ENCODE measurements at places on chromosomes 2 and 18. TPM values are rescaled to one million over a fixed set of nuclear protein-coding genes. Genes with fewer than 3 reads are reported as not detected.

GRCh38 chr2:22944143-22944542 is 440.8 kb upstream of the KLHL29 start:
- no peaks in the 10 kb centered on the region for H3K36me3 ChIP-seq
- H3K4me1 ChIP-seq = no peaks in the 10 kb centered on the region
- DNase-seq = peak; percentile 3
- no peak overlapping the region for H3K27ac ChIP-seq
- no peaks in the 10 kb centered on the region for H3K27me3 ChIP-seq

GRCh38 chr2:37489041-37489456 is 144.6 kb downstream of the QPCT start:
- H3K27me3 ChIP-seq = no peaks in the 10 kb centered on the region
- H3K4me3 ChIP-seq = no peak overlapping the region
- no peak overlapping the region for H3K27ac ChIP-seq
- DNase-seq = no peak
- no peaks in the 10 kb centered on the region for H3K4me1 ChIP-seq
- H3K36me3 ChIP-seq = no peaks in the 10 kb centered on the region

DNA sequence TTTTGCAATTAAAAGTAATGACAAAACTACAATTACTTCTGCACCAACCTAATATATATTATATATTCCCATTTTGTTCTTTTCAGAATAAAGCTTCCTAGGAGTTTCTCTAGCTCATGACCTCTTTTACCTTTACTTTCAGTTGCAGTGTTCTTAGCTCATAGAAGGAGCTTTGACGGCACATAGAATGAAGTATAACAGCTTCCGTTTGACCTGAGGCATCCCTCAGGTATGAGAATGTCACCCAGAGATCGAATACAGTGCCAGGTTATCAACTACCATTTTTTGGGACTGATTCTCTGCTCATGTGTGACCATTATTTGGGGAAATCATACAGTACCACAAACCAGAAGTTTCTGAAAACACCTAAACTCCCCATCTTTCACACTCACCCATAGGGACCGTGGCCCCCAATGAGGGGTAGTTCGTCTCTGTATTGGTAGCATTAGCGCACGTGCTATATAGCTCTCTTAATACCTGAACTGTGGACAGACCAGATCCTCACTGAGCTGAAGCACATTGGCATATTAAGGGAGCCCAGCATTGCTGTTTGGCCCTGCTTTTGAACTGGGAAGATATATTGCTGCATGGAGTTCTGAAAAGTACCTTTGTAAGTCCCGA is 123.0 kb downstream of the SPTBN1 start:
- H3K4me1 ChIP-seq = peaks cover 91% of the 10 kb centered on the region
- peak overlapping the region; percentile 77 for H3K27ac ChIP-seq
- DNase-seq = no peak
- peaks cover 8% of the 10 kb centered on the region for H3K36me3 ChIP-seq
- no peak overlapping the region for H3K4me3 ChIP-seq

DNA sequence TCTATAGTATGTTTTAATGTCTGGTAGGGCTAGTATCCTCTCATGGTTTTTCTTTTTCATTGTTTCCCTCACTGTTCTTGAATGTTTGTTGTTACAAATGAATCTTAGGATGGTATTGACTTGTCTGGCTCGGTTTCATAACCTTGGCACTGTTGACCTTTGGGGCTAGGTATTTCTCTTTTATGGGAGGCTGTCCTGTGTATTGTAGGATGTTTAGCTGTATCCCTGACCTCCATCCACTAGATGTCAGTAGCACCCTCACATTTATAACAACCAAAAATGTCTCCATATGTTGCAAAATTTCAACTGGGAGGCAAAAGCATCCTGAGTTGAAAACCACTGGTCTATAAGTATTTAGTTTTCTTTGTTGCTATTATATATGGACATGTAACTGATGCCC is 7.0 kb upstream of the AOX1 start:
- H3K4me3 ChIP-seq = no peak overlapping the region
- H3K27ac ChIP-seq = no peak overlapping the region
- H3K27me3 ChIP-seq = no peaks in the 10 kb centered on the region

The CFAP65 gene
- total RNA-seq = not detected

The MARCO gene
- not detected for total RNA-seq

DNA sequence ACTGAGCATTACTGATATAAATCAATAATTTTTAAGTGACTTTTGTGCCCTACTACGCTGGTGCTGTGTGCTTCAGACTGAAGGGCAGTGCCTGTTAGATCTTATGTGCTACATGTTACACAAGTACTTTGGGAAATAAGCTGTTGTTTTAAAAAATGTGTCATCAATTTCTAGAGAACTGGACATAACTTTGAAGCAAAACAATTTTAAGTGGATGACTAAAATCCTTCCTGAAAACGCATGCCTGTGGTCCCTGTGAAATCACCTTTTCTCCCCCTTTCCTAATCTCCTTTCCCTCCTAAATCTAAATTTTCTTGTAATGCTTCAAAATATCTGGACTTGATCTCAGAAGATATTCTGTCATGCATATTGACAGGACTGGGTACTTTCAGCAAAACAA is 7.1 kb upstream of the IL1RL1 start:
- H3K36me3 ChIP-seq = no peaks in the 10 kb centered on the region
- H3K4me1 ChIP-seq = peaks cover 3% of the 10 kb centered on the region
- no peak overlapping the region for H3K27ac ChIP-seq
- no peak overlapping the region for H3K4me3 ChIP-seq

GRCh38 chr2:226655871-226656270 is 143.7 kb downstream of the IRS1 start:
- no peaks in the 10 kb centered on the region for H3K36me3 ChIP-seq
- H3K27ac ChIP-seq = no peak overlapping the region
- peaks cover 3% of the 10 kb centered on the region for H3K27me3 ChIP-seq
- no peak overlapping the region for H3K4me3 ChIP-seq

- no peak overlapping the region for H3K27ac ChIP-seq
- no peaks in the 10 kb centered on the region for H3K36me3 ChIP-seq
- H3K4me3 ChIP-seq = no peak overlapping the region
- no peaks in the 10 kb centered on the region for H3K4me1 ChIP-seq
Observed at GRCh38 chr2:147364597-147364996, 480.2 kb upstream of the ACVR2A start.

GRCh38 chr18:31099450-31100230 is 2.6 kb downstream of the DSC2 start:
- no peak for DNase-seq
- no peaks in the 10 kb centered on the region for H3K27me3 ChIP-seq
- H3K4me1 ChIP-seq = no peaks in the 10 kb centered on the region
- H3K36me3 ChIP-seq = no peaks in the 10 kb centered on the region
- H3K27ac ChIP-seq = no peak overlapping the region

The GALNT3 gene
- total RNA-seq = 15.9 TPM

GRCh38 chr2:104321796-104322349 is 532.0 kb upstream of the POU3F3 start:
- H3K27me3 ChIP-seq = no peaks in the 10 kb centered on the region
- H3K4me1 ChIP-seq = no peaks in the 10 kb centered on the region
- H3K4me3 ChIP-seq = no peak overlapping the region
- no peak for DNase-seq

GRCh38 chr2:213491376-213491775 is 207.1 kb downstream of the SPAG16 start:
- no peak overlapping the region for H3K4me3 ChIP-seq
- no peak overlapping the region for H3K27ac ChIP-seq
- H3K27me3 ChIP-seq = no peaks in the 10 kb centered on the region

The RRM2 gene
- 1.3 TPM for total RNA-seq

GRCh38 chr2:14723684-14724083 is 91.2 kb downstream of the LRATD1 start:
- H3K27me3 ChIP-seq = no peaks in the 10 kb centered on the region
- no peaks in the 10 kb centered on the region for H3K36me3 ChIP-seq
- DNase-seq = no peak
- no peak overlapping the region for H3K27ac ChIP-seq
- no peaks in the 10 kb centered on the region for H3K4me1 ChIP-seq

The MYL12A gene
- total RNA-seq = 281 TPM

DNA sequence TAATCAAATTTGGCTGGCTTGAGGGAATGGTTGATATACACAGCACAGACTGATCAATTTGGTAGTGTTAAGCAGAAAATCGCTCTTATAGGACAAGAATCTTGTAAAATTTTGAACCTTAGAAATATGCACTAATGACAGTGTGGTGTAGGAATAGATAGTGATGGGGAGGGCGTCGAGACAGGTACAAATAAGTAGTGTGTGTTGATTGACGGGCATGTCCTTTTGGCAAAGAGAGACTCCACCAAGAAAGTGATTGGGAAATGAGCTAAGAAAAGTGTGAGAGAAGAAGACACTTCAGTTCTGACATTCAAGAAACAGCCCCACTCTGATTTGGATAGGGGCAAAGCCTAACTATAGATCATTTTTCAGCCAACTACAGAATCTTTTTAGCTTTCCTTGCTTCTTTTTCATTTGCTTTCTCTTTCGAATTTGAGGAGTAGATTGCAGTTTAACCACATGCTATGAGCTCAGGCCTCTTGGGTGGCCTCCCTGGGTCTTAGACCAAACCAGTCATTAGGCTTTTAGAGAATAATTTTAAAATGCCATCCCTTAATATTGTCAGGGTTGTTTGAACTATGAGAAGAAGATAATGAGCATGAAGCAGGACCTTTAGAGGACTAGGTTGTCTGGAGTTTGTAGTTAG is 127.1 kb downstream of the CERS6 start:
- no peak overlapping the region for H3K4me3 ChIP-seq
- no peaks in the 10 kb centered on the region for H3K27me3 ChIP-seq
- no peak overlapping the region for H3K27ac ChIP-seq
- peaks cover 3% of the 10 kb centered on the region for H3K36me3 ChIP-seq
- peaks cover 12% of the 10 kb centered on the region for H3K4me1 ChIP-seq

DNA sequence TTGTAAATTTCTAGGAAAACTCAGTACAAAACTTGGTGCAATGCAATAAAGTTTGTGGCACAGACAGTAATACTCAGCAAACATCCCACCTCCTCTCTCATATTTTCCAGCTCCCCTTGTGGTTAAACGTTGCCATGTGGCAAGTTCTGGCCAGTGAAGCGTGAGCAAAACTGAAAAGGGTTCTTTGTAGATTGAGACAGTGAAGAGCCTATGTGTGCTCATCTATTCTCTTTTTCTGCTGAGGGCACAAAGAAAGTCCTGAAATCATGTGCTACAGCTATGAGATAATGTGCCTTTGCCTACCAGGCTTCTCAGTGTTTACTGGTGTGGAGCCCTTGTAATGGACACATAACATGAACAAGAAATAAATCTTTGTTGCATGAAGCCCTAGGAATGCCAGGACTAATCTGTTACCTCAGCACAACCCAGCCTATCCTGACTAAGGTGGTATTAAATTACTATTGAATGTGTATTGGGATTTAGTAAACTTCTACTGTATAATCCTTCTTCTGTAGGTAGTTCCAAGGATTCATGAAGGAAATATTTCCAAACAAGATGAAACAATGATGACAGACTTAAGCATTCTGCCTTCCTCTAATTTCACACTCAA is 13.0 kb upstream of the TYMS start:
- H3K4me1 ChIP-seq = no peaks in the 10 kb centered on the region
- H3K36me3 ChIP-seq = no peaks in the 10 kb centered on the region
- no peaks in the 10 kb centered on the region for H3K27me3 ChIP-seq
- no peak overlapping the region for H3K4me3 ChIP-seq
- no peak for DNase-seq

The UPP2 gene
- not detected for total RNA-seq

DNA sequence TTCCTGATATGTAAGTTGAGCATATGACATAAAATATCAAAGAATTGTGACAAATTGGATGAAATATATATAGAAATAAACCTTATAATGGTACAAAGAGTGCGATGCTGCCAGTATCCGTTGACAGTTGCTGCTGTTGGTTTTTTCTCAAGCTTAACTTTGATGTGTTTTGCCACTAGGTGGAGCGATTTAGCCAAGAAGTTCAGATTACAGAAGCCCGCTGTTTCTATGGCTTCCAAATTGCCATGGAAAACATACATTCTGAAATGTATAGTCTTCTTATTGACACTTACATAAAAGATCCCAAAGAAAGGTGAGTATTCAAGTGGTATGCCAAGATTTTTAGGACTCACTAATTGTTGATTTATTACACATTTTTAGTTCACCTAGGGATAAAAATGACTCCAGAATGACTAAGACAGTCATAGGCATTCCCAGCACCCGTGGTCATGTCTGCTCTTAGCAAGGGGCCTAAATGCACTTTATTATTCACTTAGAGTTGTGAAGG is 2.1 kb downstream of the RRM2 start:
- peaks cover 16% of the 10 kb centered on the region for H3K27me3 ChIP-seq
- peak; percentile 81 for DNase-seq
- no peak overlapping the region for H3K4me3 ChIP-seq
- no peak overlapping the region for H3K27ac ChIP-seq

DNA sequence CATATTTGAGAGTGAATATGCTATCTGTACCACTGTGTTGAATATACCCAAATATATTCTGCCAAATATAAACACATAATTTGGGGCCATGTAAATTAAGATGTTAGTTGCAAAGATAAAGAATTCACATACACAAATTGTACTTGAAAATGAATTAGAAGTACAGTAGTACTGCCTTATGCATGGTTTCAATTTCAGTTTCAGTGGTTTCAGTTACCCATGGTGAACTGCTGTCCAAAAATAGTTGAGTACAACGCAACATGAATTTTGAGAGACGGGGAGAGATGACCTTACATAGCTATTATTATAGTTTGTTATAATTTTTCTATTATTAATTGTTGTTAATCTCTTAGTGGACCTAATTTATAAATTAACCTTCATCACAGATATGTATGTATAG is 1313.0 kb upstream of the FAM98A start:
- DNase-seq = no peak
- no peaks in the 10 kb centered on the region for H3K4me1 ChIP-seq
- no peak overlapping the region for H3K4me3 ChIP-seq
- no peaks in the 10 kb centered on the region for H3K36me3 ChIP-seq
- no peaks in the 10 kb centered on the region for H3K27me3 ChIP-seq

GRCh38 chr2:22253171-22253570 is 1129.4 kb downstream of the TDRD15 start:
- H3K4me1 ChIP-seq = no peaks in the 10 kb centered on the region
- no peaks in the 10 kb centered on the region for H3K27me3 ChIP-seq
- DNase-seq = no peak

GRCh38 chr2:176423819-176424218 is 154.6 kb downstream of the MTX2 start:
- H3K36me3 ChIP-seq = no peaks in the 10 kb centered on the region
- no peak overlapping the region for H3K4me3 ChIP-seq
- no peak overlapping the region for H3K27ac ChIP-seq
- H3K27me3 ChIP-seq = peaks cover 4% of the 10 kb centered on the region
- H3K4me1 ChIP-seq = no peaks in the 10 kb centered on the region
- DNase-seq = no peak

GRCh38 chr2:217986256-217986961 is 16.4 kb downstream of the TNS1 start:
- H3K36me3 ChIP-seq = no peaks in the 10 kb centered on the region
- no peak overlapping the region for H3K27ac ChIP-seq
- H3K4me1 ChIP-seq = no peaks in the 10 kb centered on the region
- no peak for DNase-seq
- no peaks in the 10 kb centered on the region for H3K27me3 ChIP-seq

The PER2 gene
- total RNA-seq = 12.6 TPM

GRCh38 chr2:11203480-11203879 is 48.2 kb downstream of the SLC66A3 start:
- H3K4me1 ChIP-seq = no peaks in the 10 kb centered on the region
- no peaks in the 10 kb centered on the region for H3K27me3 ChIP-seq
- no peak for DNase-seq
- H3K4me3 ChIP-seq = no peak overlapping the region
- peaks cover 8% of the 10 kb centered on the region for H3K36me3 ChIP-seq
- no peak overlapping the region for H3K27ac ChIP-seq

GRCh38 chr2:56287974-56288373 is 104.2 kb downstream of the CCDC85A start:
- H3K4me3 ChIP-seq = no peak overlapping the region
- no peaks in the 10 kb centered on the region for H3K27me3 ChIP-seq
- DNase-seq = no peak
- no peaks in the 10 kb centered on the region for H3K4me1 ChIP-seq
- H3K27ac ChIP-seq = no peak overlapping the region

Data from B cell (primary cell).